ENCODE measurements at places on chromosomes 2 and 18. TPM values are rescaled to one million over a fixed set of nuclear protein-coding genes. Genes with fewer than 3 reads are reported as not detected.

L3MBTL4 gene
- total RNA-seq, result 7.8 TPM

GRCh38 chr2:56185101-56185581 is 1.4 kb downstream of the CCDC85A start:
- H3K27me3 ChIP-seq, result no peaks in the 10 kb centered on the region
- H3K4me3 ChIP-seq, result peak overlapping the region; percentile 65
- no peaks in the 10 kb centered on the region for H3K4me1 ChIP-seq
- peak overlapping the region; percentile 13 for H3K27ac ChIP-seq
- H3K36me3 ChIP-seq, result no peaks in the 10 kb centered on the region

FNDC4 gene
- 12.4 TPM for total RNA-seq

DNA sequence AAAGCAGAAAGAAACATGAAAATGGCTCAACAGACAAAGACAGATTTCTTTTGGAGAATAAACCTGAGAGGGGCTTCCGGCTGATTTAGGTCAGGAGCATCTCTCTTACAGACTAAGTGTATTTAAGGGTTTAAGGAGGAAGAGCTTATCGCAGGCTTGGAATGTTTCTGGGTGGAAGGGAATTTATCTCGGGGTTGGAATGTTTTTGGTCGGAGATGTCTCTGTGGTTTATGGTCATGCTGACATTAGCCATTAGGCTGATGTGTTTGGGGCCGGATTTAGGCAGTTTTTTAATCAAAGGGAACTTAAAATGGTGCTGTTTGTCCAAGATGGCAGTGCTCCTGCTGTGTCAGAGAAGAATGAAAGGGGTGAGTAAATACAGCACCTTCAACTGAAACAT is 14.4 kb upstream of the PSMA8 start:
- no peak overlapping the region for H3K4me3 ChIP-seq
- no peaks in the 10 kb centered on the region for H3K4me1 ChIP-seq
- no peaks in the 10 kb centered on the region for H3K27me3 ChIP-seq
- H3K36me3 ChIP-seq, result no peaks in the 10 kb centered on the region
- no peak overlapping the region for H3K27ac ChIP-seq

GPR39 gene
- total RNA-seq, result 8.2 TPM

DNA sequence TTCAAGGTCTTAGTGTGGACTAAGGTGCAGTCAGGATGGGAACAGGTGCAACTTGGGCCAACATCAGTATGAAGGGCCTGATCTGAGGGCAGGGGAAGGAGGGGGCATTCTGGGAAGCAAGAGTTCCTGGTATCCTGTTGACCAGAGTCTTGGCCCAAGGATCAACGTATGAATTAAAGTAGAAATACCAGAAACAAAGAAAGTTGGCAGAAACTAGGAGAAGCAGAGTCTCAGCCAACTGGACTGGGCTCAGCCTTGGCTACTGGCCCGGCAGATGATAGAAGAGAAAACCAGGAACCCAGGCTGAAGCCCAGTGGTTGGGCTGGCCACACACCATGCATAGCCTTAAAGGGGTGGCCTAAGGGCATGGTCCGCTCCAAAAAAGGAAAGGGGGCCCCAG is 2.3 kb downstream of the CETN1 start:
- no peaks in the 10 kb centered on the region for H3K4me1 ChIP-seq
- DNase-seq, result peak; percentile 36
- peak overlapping the region; percentile 38 for H3K27ac ChIP-seq
- no peak overlapping the region for H3K4me3 ChIP-seq
- H3K36me3 ChIP-seq, result no peaks in the 10 kb centered on the region

DNA sequence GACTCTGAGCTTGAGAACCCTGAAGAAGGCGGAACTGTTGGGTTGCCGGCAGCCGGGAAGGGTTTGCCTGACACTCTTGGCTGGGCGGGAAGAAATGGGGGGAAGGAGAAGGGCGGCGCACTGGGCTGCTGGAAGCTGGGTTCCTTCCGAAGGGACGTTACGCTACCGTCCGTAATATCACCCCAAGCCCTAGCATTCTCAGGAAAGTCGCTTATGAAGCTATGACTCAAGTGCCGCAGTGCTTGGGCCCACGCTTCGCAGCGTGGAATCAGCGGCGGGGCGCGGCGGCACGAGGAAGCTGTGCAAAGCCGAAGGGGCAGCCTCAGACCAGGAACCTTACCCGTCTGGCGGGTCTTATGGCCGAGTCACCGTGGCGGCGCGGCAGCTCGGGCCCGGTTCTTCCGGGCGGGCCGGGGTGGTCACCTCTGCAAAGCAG is 50.2 kb upstream of the SIGLEC15 start:
- H3K27me3 ChIP-seq, result no peaks in the 10 kb centered on the region
- H3K4me1 ChIP-seq, result no peaks in the 10 kb centered on the region
- H3K4me3 ChIP-seq, result peak overlapping the region; percentile 65
- H3K36me3 ChIP-seq, result no peaks in the 10 kb centered on the region
- peak; percentile 41 for DNase-seq
- peak overlapping the region; percentile 79 for H3K27ac ChIP-seq

DNA sequence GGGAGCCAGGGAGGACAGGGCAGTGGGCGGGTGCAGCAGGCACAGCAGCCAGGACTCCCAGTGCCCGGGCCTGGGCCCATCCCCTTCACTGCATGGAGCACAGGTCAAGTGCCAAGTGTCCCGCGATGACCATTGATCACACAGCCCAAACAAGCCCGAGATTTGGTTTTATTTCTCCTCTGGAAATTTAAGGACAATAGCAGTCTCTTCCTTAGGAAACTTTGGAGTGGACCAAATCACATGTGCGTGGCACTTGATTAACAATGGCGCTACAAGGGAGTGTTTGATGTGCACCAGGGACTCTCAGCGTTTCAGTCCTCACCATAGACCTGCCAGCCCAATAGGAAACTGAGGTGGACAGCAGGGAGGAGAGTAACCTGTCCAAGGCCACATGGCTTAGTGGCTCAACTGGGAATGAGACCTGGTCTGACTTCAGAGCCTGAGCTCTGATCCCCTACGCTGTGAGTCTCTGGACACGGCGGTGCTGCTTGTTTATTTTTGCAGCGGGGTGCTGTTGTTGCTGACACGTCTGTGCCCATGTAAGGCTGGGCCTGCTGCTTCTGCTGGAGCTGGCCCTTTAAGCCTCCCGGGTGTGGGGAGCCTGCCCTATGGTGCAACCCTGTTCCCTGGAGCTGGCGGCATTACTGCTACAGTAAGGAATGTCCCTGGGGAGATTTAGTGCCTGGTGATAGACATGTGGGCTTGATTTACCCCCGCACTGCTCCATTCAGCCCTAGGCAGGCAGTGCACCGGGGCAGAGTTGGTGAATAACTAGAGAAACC is 194.2 kb downstream of the INHBB start:
- H3K36me3 ChIP-seq, result no peaks in the 10 kb centered on the region
- no peaks in the 10 kb centered on the region for H3K27me3 ChIP-seq
- H3K4me3 ChIP-seq, result no peak overlapping the region

- DNase-seq, result no peak
- H3K36me3 ChIP-seq, result no peaks in the 10 kb centered on the region
- H3K27ac ChIP-seq, result no peak overlapping the region
- no peak overlapping the region for H3K4me3 ChIP-seq
These were observed 95.3 kb downstream of the CDH7 start for GRCh38 chr18:65846107-65846506.

- H3K27me3 ChIP-seq, result no peaks in the 10 kb centered on the region
- no peak for DNase-seq
- no peak overlapping the region for H3K27ac ChIP-seq
- no peaks in the 10 kb centered on the region for H3K4me1 ChIP-seq
These were observed 34.3 kb downstream of the MSH2 start for GRCh38 chr2:47437287-47437686.

DLX2 gene
- total RNA-seq, result not detected

DUSP19 gene
- total RNA-seq, result 1.6 TPM

DNA sequence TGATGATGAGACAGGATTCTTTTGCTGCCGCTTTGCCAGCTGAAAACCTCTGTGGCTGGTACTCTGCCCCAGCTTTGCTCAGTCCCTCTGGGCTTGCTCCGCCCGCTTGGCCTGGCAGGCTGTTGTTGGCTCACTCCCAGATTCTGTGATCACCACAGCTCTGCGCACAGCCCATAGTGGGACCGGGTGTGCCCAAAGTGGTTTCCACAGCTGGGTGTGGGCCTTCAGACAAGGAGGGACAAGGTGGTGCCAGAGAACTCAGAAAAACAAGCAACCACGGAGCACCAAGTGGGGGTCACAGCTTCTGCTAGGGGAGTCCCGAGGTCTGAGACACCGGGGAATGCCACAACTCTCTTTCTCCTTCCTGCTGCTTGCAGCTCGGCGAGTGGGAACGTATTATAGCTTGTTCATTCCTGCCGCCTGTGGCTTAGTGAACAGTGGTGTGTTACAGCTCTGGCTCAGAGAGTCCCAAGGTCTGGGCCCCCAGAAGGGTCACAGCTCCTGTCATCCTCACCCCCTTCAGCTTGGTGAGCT is 9.2 kb upstream of the KYNU start:
- no peaks in the 10 kb centered on the region for H3K27me3 ChIP-seq
- no peaks in the 10 kb centered on the region for H3K4me1 ChIP-seq
- no peaks in the 10 kb centered on the region for H3K36me3 ChIP-seq
- H3K27ac ChIP-seq, result peak overlapping the region; percentile 72
- DNase-seq, result peak; percentile 62

DNA sequence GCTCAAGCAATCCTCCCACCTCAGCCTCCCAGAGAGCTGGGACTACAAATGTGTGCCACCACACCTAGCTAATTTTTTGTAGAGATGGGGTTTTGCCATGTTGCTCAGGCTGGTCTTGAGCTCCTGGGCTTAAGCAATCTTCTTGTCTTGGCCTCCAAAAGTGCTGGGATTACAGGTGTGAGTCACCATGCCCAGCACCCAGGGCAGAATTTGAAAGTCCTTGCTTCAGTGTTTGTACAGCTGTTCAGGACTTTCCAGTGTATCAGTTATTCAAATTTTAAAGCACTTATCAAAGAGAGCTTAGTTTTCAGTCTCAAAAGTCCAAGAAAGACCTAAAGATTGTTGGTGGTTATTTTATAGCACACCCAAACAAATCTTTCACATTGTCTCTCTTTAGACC is 43.6 kb upstream of the VPS54 start:
- H3K27me3 ChIP-seq, result no peaks in the 10 kb centered on the region
- H3K36me3 ChIP-seq, result no peaks in the 10 kb centered on the region
- H3K4me1 ChIP-seq, result no peaks in the 10 kb centered on the region
- no peak overlapping the region for H3K27ac ChIP-seq

GDF7 gene
- 0.15 TPM for total RNA-seq

DNA sequence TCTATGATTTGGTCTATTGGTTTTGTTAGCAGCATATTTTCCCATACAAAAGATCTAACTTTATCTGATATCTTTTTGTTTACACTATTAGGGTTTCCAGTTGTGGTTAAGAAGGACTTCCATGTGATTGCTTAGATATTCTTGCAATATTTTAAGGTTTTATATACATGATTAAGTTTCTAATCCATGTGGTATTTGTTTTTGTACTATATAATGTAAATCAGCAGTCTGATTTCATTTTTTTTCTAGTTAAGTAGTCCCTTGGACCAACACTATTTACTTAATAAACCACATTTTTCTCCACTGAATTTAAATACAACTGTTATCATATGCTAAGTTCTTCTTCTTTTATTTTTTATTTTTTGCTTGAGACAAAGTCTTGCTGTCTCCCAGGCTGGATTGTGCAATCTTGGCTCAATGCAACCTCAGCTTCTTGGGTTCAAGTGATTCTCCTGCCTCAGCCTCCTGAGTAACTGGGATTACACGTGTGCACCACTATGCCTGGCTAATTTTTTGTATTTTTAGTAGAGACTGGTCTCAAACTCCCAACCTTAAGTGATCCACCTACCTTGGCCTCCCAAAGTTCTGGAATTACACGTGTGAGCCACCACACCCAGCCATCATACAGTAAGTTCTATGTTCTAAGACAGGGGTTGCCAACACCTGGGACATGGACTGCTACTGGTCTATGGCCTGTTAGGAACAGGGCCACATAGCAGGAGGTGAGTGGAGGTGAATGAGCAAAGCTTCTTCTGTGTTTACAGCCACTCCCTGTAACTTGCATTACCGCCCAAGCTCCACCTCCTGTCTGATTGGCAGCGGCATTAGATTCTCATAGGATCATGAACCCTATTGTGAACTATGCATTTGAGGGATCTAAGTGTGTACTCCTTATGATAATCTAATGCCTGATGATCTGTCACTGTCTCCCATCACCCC is 58.5 kb upstream of the RAB27B start:
- no peak overlapping the region for H3K27ac ChIP-seq
- no peak for DNase-seq
- H3K36me3 ChIP-seq, result no peaks in the 10 kb centered on the region
- H3K4me1 ChIP-seq, result no peaks in the 10 kb centered on the region

CCDC178 gene
- total RNA-seq, result 4.6 TPM

SERTAD2 gene
- total RNA-seq, result 12.8 TPM

GRCh38 chr2:46376586-46376985 is 79.4 kb downstream of the EPAS1 start:
- no peaks in the 10 kb centered on the region for H3K36me3 ChIP-seq
- no peak for DNase-seq
- no peak overlapping the region for H3K27ac ChIP-seq
- no peaks in the 10 kb centered on the region for H3K27me3 ChIP-seq
- no peaks in the 10 kb centered on the region for H3K4me1 ChIP-seq
- H3K4me3 ChIP-seq, result no peak overlapping the region

NGEF gene
- total RNA-seq, result not detected

- no peak for DNase-seq
- H3K27ac ChIP-seq, result no peak overlapping the region
- H3K4me3 ChIP-seq, result no peak overlapping the region
- no peaks in the 10 kb centered on the region for H3K4me1 ChIP-seq
- no peaks in the 10 kb centered on the region for H3K27me3 ChIP-seq
These were observed 9.2 kb upstream of the PAIP2B start for GRCh38 chr2:71235930-71236587.

DNA sequence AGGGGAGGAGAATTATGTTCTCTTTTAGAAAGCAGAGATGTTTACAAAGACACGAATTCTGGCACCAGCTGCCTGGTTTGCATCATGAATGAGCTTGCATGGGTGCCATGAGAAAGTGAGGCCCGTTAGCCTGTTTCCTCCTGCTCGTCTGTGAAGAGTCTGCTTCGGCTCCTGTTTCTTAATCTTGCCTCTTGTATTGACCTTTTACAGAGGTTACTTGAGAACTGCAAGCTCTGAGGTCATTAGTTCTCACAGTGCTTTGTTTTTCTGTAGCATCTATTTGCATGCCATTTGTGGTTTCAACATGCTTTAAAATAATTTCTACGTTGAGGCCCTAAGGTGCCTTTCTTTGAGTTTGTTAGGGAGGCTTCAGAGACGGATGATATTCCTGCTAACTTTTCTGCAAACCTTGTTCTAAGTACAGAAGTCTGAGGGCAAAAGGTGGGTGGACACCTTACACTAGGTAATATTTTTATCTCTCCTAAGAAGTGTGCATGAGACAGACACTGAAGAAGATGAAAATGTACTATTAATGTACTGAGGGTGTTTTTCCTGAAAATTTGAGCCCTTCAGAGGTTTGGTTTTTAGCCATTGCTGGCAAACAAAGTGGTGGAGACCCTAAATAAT is 53.4 kb upstream of the LINC00305 start:
- H3K27me3 ChIP-seq, result no peaks in the 10 kb centered on the region
- no peaks in the 10 kb centered on the region for H3K36me3 ChIP-seq
- H3K4me3 ChIP-seq, result no peak overlapping the region
- no peak for DNase-seq

- no peaks in the 10 kb centered on the region for H3K4me1 ChIP-seq
- no peaks in the 10 kb centered on the region for H3K27me3 ChIP-seq
- DNase-seq, result no peak
- no peak overlapping the region for H3K4me3 ChIP-seq
- no peak overlapping the region for H3K27ac ChIP-seq
These were observed 82.1 kb downstream of the RNF144A start for GRCh38 chr2:6999211-6999877.
